Activated T-helper 1 cell treated with anti-CD3 and anti-CD28 coated beads, Interleukin-2, amount 50 U/mL, for 16 hours (primary cell): ENCODE measurements at places on chromosomes 3 and 15.

GRCh38 chr15:101111570-101112262, 140.1 kb downstream of the CHSY1 start:
- no peak for DNase-seq

DNA sequence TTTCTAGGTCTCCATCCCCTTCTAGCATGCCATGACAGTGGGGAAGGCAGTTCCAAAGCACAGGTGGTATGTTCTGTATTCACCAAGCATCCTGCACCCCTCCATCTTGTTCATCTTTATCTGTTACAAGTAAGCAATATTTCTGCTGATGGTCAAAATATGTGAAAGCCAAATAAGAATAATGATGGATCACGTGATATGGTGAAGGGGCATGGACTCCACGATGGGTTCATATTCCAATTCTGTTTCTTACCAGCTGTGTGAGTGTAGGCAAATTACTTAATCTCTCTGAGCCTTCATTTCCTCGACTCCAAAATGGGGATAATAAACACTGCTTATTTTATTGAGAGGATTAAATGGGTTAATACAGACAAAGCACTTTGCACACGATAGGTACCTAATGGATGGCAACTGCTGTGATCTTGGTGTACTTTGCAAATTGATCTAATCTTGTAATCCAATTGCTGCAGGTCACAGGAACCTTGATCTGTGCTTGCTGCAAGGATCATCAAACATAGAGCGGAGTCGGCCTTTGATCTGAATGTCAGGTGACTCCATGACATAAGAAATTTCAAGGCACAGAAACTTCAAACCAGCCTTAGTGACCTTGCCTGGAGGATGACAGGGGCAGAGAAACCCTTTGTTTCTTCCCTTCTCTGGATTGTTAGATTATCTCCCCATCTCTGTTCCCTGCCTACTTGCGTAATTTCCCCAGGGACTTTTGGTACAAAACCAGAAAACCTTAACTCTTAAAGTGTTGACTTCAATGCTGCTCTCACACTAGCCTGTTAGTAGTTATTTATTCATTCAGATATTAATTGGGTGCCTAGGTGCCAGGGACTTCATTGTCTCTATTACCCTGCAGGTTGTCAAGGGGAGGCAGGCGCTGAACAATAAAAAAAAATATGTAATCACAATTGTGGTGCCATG, 25.8 kb downstream of the SIAH2 start:
- no peak for DNase-seq

GRCh38 chr15:101528917-101529299, 39.4 kb upstream of the PCSK6 start:
- no peak for DNase-seq

DNA sequence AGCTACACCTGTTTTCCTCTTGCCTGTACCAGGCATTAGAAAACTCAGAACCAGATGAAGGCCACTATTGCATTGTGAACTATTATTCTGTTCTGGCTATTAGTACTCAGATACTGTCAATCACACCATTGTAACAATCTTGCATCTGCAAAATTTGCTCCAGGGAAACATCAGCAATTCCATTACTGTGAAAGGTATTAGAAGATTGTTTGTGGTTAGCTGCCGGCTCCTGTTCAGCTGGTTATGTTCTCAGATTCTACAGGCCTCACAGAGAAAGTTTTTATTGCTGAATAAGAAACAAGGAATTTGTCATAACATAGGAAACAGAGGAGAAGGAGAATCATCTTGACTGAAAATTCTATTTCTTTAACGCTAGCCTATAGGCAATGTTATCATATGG, 179.9 kb downstream of the PLOD2 start:
- DNase-seq = no peak

DNA sequence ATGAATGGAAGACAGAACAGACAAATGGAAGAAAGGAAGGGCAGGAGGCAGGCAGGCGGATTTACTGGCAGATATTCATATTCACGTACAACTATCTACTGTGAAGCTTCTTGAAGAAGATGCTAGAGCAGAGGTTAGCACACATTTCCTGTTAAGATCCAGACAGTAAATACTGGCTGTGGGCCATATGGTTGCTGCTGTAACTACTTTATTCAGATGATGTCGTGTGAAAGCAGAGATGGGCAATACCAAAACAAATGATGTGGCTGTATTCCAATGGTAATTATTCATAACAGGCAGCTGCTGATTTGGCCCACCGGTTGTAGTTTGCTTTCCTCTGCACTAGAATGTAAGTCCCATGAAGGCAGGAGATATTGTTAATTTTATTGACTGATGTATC, 115.7 kb upstream of the PRTG start:
- DNase-seq = no peak
